C1 segment of cervical spinal cord (tissue), 14 donors: ENCODE measurements at places on chromosomes 5 and 9.

DNA sequence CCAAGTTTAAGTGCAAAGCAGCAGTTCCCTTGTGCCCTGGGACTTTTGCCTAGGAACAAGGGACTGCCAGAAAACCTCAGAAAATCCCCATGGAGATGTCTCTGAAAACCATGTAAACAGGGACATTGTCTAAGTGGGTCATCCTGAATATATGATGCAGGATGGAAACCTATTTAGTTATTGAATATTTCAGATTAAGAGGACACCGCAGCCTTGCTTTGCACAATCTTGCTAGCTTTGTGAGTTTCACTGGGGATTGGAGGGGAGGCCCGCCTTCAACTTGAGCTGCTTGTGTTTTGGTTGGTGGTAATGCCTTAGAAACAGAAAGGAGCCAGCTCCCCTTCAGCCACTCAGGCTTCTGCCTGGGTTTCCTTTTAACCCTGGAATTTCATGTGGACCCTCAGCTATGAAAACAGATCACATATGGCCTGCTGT, 112.8 kb downstream of the C9orf152 start:
- DNase-seq: no peak

DNA sequence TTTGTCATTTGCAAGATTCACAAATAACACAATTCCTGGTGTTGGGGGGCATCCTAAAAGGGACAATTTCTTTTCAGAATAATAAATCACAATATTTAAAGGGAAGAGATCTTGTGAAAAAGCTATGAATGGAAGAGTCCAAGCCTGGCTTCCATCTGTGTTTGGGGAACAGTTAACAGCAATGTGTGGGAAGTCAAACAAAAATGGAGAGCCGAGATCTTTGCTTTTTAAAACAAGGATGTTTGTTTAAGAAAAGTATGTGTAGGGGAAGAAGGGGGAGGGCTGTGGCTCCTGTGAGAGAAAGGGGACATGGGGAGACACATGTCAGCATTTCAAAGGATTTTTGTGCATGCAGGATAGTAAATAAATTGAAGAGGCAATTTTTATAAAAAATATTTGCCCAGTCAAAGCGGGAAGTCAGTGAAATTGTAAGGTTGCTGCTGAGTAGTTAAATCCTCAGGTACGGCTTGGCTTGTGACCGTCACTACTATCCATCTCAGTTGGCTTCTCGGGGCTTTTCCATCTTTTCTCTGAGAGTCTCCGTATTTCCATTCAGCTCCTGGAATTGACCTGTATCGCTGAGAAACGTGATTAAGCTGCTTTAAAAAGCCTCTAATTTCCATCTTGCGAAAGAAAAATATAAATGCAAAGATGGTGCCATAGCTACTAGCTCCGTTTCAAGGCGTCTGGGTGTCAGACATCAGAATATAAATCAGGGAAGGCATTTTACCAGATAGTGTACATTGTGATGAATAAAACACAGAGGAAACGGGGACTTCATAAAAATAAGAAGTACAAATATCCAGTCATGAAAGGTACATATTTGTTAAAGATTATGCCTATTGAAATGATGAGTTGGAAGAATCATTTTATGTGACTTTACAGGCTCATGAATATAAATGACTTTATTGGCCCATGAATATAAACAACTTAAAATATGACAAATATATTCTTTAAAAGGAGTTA, 52.9 kb upstream of the VCAN start:
- no peak for DNase-seq

- DNase-seq: no peak
Measured at GRCh38 chr5:8767746-8768145, 778.1 kb downstream of the SEMA5A start.

- no peak for DNase-seq
Measured at GRCh38 chr9:130045725-130046450, 2.9 kb upstream of the FNBP1 start.

DNA sequence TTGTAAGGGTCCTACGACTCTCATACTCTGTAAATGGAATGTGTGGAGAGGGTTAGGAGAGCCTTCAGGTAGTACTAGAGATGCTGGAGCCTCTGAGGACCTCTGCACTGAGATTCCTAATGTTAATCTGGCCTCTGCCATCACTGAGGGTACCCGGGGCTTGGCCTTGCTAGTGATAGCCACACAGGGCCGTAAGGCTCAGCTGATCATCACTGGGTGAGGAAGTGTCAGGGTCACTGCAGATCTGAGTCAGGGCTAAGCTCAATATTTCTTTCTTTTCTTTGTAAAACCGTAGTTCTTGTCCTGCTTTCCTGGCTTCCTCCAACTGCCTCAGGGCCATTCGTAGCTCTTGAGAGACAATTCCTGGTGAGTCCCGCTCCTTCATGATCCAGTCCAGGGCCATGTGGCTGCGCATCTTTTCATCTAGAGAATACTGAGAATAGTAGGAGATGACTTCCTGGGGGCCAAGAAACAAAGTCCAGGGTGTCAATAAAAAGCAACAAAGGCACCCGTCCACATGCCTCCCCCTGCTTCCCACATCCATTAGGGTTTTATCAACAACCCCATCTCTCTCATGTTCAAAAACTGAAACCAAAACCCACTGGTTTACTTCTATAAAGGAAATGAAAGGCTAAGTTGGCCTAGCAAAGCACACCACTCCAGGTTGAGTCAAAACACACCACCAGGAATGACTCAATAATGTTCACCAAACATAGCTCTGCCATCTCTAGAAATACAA, 47.7 kb downstream of the LIX1 start:
- no peak for DNase-seq

DNA sequence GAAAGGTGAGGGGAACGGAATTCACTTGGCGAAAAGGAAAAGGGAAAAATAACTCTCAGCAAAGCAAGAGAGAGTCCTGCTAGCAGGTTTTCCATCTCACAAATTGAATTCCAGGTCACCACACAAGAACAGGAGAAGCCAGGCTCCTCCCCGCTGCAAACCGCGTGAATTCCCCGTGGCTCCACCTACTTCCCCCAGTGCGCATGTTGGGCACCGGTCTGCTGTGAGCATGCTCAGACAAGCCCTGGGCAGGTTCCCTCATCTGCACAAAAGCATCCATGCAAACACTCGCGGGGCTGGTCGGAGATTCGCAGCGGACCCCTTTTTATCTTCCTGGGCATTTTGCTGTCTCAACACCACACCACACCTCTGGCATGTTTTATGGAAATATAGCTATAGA, 58.5 kb upstream of the S1PR3 start:
- DNase-seq: no peak

- DNase-seq: no peak
Measured at GRCh38 chr5:173020154-173020581, 36.0 kb upstream of the CREBRF start.

DNA sequence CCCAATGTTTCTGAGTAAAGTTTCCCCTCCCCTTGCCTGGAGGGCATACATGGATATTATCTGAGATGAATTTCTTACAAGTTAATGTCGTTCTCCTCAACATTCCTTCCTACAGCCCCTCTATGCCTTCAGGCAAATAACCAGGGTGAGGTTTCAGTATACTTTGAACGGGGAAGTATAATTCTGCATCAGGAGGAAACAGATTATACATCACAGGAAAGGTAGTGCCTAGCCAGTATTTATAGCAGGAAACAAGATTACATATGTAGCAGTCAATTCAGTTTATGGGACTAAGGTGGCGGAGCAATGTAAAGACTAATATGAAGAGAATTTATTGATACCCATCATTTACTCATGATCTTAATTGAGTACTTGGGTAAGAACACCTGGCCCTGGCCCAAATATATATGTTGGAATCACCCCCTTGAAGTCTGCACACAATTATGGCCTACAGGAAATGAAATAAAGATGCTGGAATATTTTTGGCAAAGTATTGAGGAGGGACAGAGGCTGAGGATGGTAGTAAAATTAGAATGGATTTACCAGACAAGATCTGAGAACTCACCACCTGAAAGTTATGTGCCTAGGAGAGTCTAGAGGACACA, 661.1 kb downstream of the PTPRD start:
- no peak for DNase-seq

GRCh38 chr9:119917175-119917574, 547.9 kb upstream of the BRINP1 start:
- DNase-seq: no peak
